ENCODE measurements at places on chromosomes 7 and 10. TPM values are rescaled to one million over a fixed set of nuclear protein-coding genes. Genes with fewer than 3 reads are reported as not detected.

TMEM178B gene
- total RNA-seq: 2.3 TPM

ATP6V1F gene
- total RNA-seq: 119 TPM

TRPV6 gene
- total RNA-seq: 5.7 TPM

TMEM139 gene
- total RNA-seq: 5.1 TPM

MRLN gene
- total RNA-seq: not detected

ZNF12 gene
- 28.8 TPM for total RNA-seq

GRCh38 chr7:123230147-123230546 lies 30.4 kb upstream of the SLC13A1 start:
- no peaks in the 10 kb centered on the region for H3K4me1 ChIP-seq
- no peak for DNase-seq
- H3K27ac ChIP-seq: no peak overlapping the region
- H3K27me3 ChIP-seq: no peaks in the 10 kb centered on the region
- H3K4me3 ChIP-seq: no peak overlapping the region

- peaks cover 13% of the 10 kb centered on the region for H3K27me3 ChIP-seq
- H3K36me3 ChIP-seq: no peaks in the 10 kb centered on the region
- no peak for DNase-seq
- no peak overlapping the region for H3K27ac ChIP-seq
- H3K4me1 ChIP-seq: peaks cover 9% of the 10 kb centered on the region
These were observed 99.5 kb downstream of the MKI67 start for GRCh38 chr10:128026615-128027300.

- no peaks in the 10 kb centered on the region for H3K36me3 ChIP-seq
- DNase-seq: no peak
- no peak overlapping the region for H3K4me3 ChIP-seq
- no peaks in the 10 kb centered on the region for H3K27me3 ChIP-seq
These were observed 32.1 kb upstream of the SLC26A4 start for GRCh38 chr7:107628461-107629064.

DNA sequence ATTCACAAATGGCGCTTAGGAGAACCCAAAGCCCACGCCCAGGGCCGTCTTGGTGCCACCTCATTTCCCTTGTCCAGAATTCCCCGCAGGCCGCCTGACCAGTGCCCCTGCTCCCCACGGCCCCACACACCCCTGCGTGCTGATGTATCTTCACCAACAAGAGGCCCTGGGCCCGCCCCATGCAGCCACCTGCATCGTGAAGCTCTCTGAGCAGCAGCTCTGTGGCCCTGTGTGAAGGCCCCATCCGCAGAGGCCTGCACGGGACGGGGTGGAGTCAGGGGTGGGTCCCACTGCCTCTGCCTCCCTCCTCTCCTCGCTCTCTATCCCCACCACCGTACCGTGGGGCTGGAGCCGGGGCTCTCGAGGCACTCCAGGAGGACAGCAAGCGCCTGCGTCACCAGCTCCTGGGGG lies 14.7 kb downstream of the BRAT1 start:
- no peak overlapping the region for H3K4me3 ChIP-seq
- H3K27me3 ChIP-seq: no peaks in the 10 kb centered on the region
- H3K36me3 ChIP-seq: peaks cover 4% of the 10 kb centered on the region
- DNase-seq: no peak

- DNase-seq: no peak
- H3K36me3 ChIP-seq: no peaks in the 10 kb centered on the region
- H3K27ac ChIP-seq: no peak overlapping the region
- H3K4me3 ChIP-seq: no peak overlapping the region
- H3K27me3 ChIP-seq: peaks cover 9% of the 10 kb centered on the region
These were observed 28.7 kb downstream of the ST8SIA6 start for GRCh38 chr10:17425584-17426262.

GRCh38 chr10:132541601-132542011 lies 4.0 kb downstream of the INPP5A start:
- H3K27me3 ChIP-seq: no peaks in the 10 kb centered on the region
- peaks cover 32% of the 10 kb centered on the region for H3K4me1 ChIP-seq
- no peak overlapping the region for H3K27ac ChIP-seq
- DNase-seq: no peak
- H3K4me3 ChIP-seq: no peak overlapping the region

DNA sequence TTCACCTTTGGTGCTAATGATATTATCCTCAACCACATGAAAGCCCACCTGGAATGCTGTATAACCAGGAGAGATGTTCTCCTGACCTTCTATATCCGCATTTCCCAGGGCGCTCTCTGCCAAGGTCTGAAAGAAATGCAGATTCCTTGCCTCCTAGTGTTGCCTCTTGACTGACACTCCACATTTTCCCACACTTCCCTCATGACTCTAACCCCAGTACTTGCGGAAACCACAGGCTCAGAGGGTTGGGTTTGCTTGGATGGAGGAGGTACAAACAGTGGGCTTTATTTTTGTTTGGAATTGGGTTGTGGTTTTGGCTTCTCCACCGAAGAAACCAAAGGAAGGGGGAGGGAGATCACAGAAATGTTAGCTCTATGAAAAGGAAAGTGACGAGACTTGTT lies 222.9 kb upstream of the CELF2 start:
- no peak overlapping the region for H3K27ac ChIP-seq
- DNase-seq: no peak
- no peaks in the 10 kb centered on the region for H3K36me3 ChIP-seq
- H3K4me3 ChIP-seq: no peak overlapping the region

GRCh38 chr7:81715984-81716588 lies 53.8 kb downstream of the HGF start:
- H3K27me3 ChIP-seq: no peaks in the 10 kb centered on the region
- H3K4me3 ChIP-seq: no peak overlapping the region

GRCh38 chr7:95101422-95101821 lies 194.0 kb downstream of the PPP1R9A start:
- H3K27ac ChIP-seq: no peak overlapping the region
- no peaks in the 10 kb centered on the region for H3K27me3 ChIP-seq
- DNase-seq: no peak
- H3K4me1 ChIP-seq: peaks cover 9% of the 10 kb centered on the region

GRCh38 chr10:96719850-96720421 lies 378 bp downstream of the PIK3AP1 start:
- H3K36me3 ChIP-seq: peaks cover 7% of the 10 kb centered on the region
- peaks cover 7% of the 10 kb centered on the region for H3K27me3 ChIP-seq
- H3K4me1 ChIP-seq: peaks cover 26% of the 10 kb centered on the region
- H3K27ac ChIP-seq: peak overlapping the region; percentile 97

GRCh38 chr7:100694098-100694745 lies at the start of gene GIGYF1:
TSS of gene GIGYF1 (minus strand) at chr7:100694250. CDS start at chr7:100688238, 6,012 bp downstream.
- H3K27me3 ChIP-seq: peaks cover 11% of the 10 kb centered on the region
- DNase-seq: no peak
- H3K4me3 ChIP-seq: peak within 1 kb of the TSS; percentile 90
- H3K4me1 ChIP-seq: peaks cover 16% of the 10 kb centered on the region
- H3K27ac ChIP-seq: peak within 1 kb of the TSS; percentile 91
